ENCODE measurements at places on chromosomes 3 and 15. TPM values are rescaled to one million over a fixed set of nuclear protein-coding genes. Genes with fewer than 3 reads are reported as not detected.

The THPO gene
- not detected for total RNA-seq

DNA sequence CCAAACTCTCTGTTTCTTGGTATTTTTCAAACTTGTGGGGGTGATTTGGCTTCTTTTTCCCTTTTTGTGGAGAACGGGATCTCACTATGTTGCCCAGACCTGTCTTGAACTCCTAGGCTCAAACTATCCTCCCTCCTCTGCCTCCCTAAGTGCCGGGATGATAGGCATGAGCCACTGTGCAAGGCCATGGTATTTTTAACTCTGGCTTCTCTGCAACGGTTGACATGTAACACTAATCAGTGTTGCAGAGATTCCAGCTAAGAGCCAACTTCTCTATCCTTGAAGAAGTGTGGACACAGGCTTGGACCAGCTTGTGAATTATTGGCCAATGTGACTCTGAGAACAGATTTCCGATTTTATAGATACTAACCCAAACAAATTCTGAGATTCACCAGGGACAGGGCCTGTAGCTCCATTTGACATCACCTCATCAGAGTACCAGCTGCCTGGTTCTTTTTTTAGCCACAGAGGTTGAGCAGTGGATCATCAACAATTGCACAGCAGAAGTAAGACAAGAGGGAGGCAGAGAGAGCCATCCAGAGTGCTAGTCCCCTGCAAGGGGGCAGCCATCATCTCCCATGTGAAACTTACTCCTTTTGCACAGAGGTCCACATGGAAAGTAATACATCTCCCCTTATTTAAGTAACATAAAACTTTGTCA is 98.1 kb upstream of the SYNPR start:
- H3K27ac ChIP-seq = no peak overlapping the region
- DNase-seq = no peak
- no peak overlapping the region for H3K4me3 ChIP-seq
- H3K36me3 ChIP-seq = no peaks in the 10 kb centered on the region

DNA sequence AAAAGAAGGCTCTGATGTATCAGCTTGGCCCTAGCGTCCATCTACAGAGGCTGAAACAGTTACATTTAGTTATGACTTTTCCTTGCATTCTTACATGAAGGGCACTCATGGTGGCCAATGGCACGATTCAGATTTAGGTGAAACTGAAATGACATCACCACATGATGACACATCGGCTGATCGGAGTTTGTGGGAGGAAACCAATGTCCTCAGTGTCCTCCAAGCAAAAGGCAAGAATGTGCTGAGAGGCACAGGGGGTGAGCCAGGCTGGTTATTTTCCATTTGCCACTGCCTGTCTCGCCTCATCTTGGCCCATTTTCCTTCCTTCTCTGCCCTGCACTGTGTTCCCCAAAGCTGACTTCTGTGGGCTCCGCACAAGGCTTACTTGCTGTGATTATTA is 34.4 kb downstream of the TARS3 start:
- H3K4me3 ChIP-seq = no peak overlapping the region
- peaks cover 19% of the 10 kb centered on the region for H3K36me3 ChIP-seq
- no peaks in the 10 kb centered on the region for H3K27me3 ChIP-seq
- no peak overlapping the region for H3K27ac ChIP-seq

DNA sequence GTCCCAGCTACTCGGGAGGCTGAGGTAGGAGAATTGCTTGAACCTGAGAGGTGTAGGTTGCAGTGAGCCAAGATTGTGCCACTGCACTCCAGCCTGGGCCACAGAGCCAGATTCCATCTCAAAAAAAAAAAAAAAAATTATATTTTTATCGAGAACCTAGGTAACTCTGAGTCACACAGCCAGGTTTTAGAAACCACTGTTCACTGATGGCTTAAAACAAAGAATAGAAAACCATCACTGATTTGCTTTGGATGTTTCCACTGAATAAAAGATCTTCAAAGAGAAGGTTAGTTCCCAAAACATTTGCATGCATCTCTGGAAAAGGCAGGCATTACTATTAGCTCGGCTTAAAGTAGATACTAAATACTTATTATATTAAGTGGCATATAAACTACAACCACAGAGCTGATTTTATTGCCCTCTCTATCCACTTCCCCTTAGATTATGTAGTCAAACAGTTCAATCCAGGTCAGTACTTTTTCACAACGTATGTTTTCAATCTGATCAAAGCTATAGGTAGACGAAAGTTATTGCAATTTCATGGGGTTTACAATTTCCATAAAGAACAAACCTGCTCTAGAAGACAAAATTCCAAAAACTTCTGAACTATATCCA is 1.4 kb downstream of the B4GALT4 start:
- H3K27me3 ChIP-seq = no peaks in the 10 kb centered on the region
- no peak for DNase-seq
- H3K27ac ChIP-seq = peak overlapping the region; percentile 63
- H3K4me3 ChIP-seq = peak overlapping the region; percentile 75

The FBLN2 gene
- total RNA-seq = 0.35 TPM

DNA sequence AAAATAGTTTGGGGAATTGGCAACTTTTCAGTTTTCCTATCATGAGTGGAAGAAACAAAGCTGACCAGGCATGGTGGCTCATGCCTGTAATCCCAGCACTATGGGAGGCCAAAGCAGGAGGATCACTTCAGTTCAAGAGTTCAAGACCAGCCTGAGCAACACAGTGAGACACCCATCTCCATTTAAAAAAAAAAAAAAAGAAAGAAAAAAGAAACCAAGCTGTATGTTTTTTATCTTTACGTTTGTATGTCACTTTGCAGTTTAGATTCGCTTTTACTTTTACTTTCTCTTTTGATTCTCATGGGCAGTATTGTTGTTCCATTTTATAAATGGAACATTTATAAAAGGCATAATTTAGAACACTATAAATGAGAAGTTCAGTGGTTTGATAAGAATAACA is 31.2 kb upstream of the TNIK start:
- H3K36me3 ChIP-seq = peaks cover 13% of the 10 kb centered on the region
- no peaks in the 10 kb centered on the region for H3K27me3 ChIP-seq
- peak overlapping the region; percentile 86 for H3K27ac ChIP-seq
- DNase-seq = no peak
- peaks cover 30% of the 10 kb centered on the region for H3K4me1 ChIP-seq

DNA sequence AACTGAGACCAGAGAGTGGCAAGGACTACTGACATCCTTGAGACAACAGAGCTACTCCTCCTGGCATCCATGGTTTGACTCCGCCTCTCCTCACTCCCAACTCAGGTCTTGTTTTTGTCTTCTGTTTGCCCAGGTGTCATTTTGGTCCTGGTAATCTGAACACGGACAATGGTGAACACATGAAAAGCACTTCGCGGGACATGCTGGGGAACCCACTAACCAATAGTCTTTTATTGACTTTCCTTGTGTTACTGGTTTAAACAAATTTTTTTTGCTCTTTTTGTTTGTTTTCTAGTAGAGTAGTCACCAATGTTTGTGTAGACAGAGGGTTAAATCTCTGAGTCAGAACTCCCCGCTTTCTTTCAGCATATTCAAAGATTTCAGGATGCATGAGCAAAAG is 38.4 kb downstream of the LARP6 start:
- H3K27ac ChIP-seq = no peak overlapping the region
- no peak overlapping the region for H3K4me3 ChIP-seq
- DNase-seq = no peak
- no peaks in the 10 kb centered on the region for H3K36me3 ChIP-seq
- peaks cover 4% of the 10 kb centered on the region for H3K27me3 ChIP-seq

GRCh38 chr3:120450600-120451271 is at the start of gene FSTL1:
Gene FSTL1, minus strand, starts transcription at chr3:120450992. Its CDS starts 246 bp downstream, at chr3:120450746.
- peak within 1 kb of the TSS; percentile 72 for H3K4me3 ChIP-seq
- H3K36me3 ChIP-seq = peaks cover 4% of the 10 kb centered on the region
- H3K4me1 ChIP-seq = peaks cover 10% of the 10 kb centered on the region
- peaks cover 63% of the 10 kb centered on the region for H3K27me3 ChIP-seq
- DNase-seq = no peak

The PTX3 gene
- not detected for total RNA-seq

The WDR53 gene
- 23.1 TPM for total RNA-seq

- H3K4me3 ChIP-seq = no peak overlapping the region
- no peaks in the 10 kb centered on the region for H3K27me3 ChIP-seq
- H3K4me1 ChIP-seq = no peaks in the 10 kb centered on the region
- H3K36me3 ChIP-seq = no peaks in the 10 kb centered on the region
- H3K27ac ChIP-seq = no peak overlapping the region
Measured at GRCh38 chr15:64947211-64947610, 35.5 kb downstream of the ANKDD1A start.

GRCh38 chr15:90407871-90408317 is 19.9 kb downstream of the IQGAP1 start:
- H3K4me1 ChIP-seq = peaks cover 82% of the 10 kb centered on the region
- DNase-seq = peak; percentile 79
- peak overlapping the region; percentile 81 for H3K27ac ChIP-seq
- H3K36me3 ChIP-seq = peaks cover 56% of the 10 kb centered on the region
- H3K4me3 ChIP-seq = peak overlapping the region; percentile 63

GRCh38 chr15:40316931-40317330 is 6.6 kb upstream of the INAFM2 start:
- peaks cover 41% of the 10 kb centered on the region for H3K27me3 ChIP-seq
- no peaks in the 10 kb centered on the region for H3K36me3 ChIP-seq

- DNase-seq = no peak
- no peaks in the 10 kb centered on the region for H3K36me3 ChIP-seq
- H3K4me1 ChIP-seq = no peaks in the 10 kb centered on the region
- H3K27ac ChIP-seq = no peak overlapping the region
- H3K27me3 ChIP-seq = no peaks in the 10 kb centered on the region
Measured at GRCh38 chr3:63150880-63151279, 127.2 kb upstream of the SYNPR start.

GRCh38 chr3:89173546-89173945 is 66.1 kb downstream of the EPHA3 start:
- no peaks in the 10 kb centered on the region for H3K36me3 ChIP-seq
- H3K4me1 ChIP-seq = no peaks in the 10 kb centered on the region
- no peaks in the 10 kb centered on the region for H3K27me3 ChIP-seq
- H3K27ac ChIP-seq = no peak overlapping the region
- H3K4me3 ChIP-seq = no peak overlapping the region
- DNase-seq = no peak

The TMEM108 gene
- total RNA-seq = not detected

GRCh38 chr15:40597024-40597423 is 3.0 kb downstream of the KNL1 start:
- H3K4me3 ChIP-seq = no peak overlapping the region
- peaks cover 17% of the 10 kb centered on the region for H3K36me3 ChIP-seq
- no peak overlapping the region for H3K27ac ChIP-seq
- peaks cover 41% of the 10 kb centered on the region for H3K4me1 ChIP-seq
- DNase-seq = no peak

- H3K27me3 ChIP-seq = peaks cover 21% of the 10 kb centered on the region
- no peak overlapping the region for H3K27ac ChIP-seq
- no peaks in the 10 kb centered on the region for H3K36me3 ChIP-seq
- no peak overlapping the region for H3K4me3 ChIP-seq
Measured at GRCh38 chr3:160126051-160126450, 99.2 kb upstream of the C3orf80 start.

GRCh38 chr3:48468329-48468731 is 21.8 kb downstream of the ATRIP start:
- DNase-seq = no peak
- peaks cover 47% of the 10 kb centered on the region for H3K36me3 ChIP-seq
- peak overlapping the region; percentile 99 for H3K27ac ChIP-seq
- H3K4me3 ChIP-seq = peak overlapping the region; percentile 88

DNA sequence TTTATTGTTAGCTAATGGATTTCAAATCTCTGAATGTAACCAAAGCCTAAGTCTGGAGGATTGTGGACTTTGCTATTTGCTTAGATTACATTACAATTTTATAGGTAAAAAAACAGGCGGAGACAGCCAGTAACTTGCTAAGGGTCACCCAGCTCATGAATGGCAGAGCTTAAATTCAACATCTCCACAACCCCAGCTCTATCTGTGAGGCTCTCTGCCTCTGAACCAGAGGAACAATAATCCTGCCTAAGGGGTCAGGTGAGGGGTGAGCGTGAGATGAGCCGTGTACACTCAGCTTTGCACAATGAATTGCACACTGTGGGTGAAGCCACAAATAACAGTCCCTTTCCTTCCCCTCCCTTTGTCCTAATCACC is 69.8 kb upstream of the SPATA12 start:
- no peak for DNase-seq
- H3K4me1 ChIP-seq = peaks cover 24% of the 10 kb centered on the region
- no peak overlapping the region for H3K4me3 ChIP-seq
- H3K36me3 ChIP-seq = peaks cover 2% of the 10 kb centered on the region
- peaks cover 33% of the 10 kb centered on the region for H3K27me3 ChIP-seq

The CAPN3 gene
- total RNA-seq = 3.6 TPM

GRCh38 chr3:144879701-144880100 is 908.1 kb downstream of the DIPK2A start:
- H3K27me3 ChIP-seq = no peaks in the 10 kb centered on the region
- no peak for DNase-seq
- no peak overlapping the region for H3K4me3 ChIP-seq
- no peaks in the 10 kb centered on the region for H3K4me1 ChIP-seq
- H3K27ac ChIP-seq = no peak overlapping the region
- no peaks in the 10 kb centered on the region for H3K36me3 ChIP-seq

The XYLB gene
- 5.2 TPM for total RNA-seq

GRCh38 chr3:184073621-184074020 is 20.8 kb downstream of the HTR3C start:
- H3K4me1 ChIP-seq = no peaks in the 10 kb centered on the region
- no peak for DNase-seq
- no peak overlapping the region for H3K27ac ChIP-seq
- H3K4me3 ChIP-seq = no peak overlapping the region
- H3K27me3 ChIP-seq = peaks cover 9% of the 10 kb centered on the region
- peaks cover 1% of the 10 kb centered on the region for H3K36me3 ChIP-seq

- H3K27ac ChIP-seq = no peak overlapping the region
- no peaks in the 10 kb centered on the region for H3K4me1 ChIP-seq
- no peaks in the 10 kb centered on the region for H3K36me3 ChIP-seq
- no peak overlapping the region for H3K4me3 ChIP-seq
Measured at GRCh38 chr15:87846746-87847145, 409.8 kb downstream of the NTRK3 start.

- no peaks in the 10 kb centered on the region for H3K4me1 ChIP-seq
- H3K27me3 ChIP-seq = no peaks in the 10 kb centered on the region
- no peak overlapping the region for H3K4me3 ChIP-seq
Measured at GRCh38 chr3:85783291-85783690, 824.5 kb downstream of the CADM2 start.

The ADAM10 gene
- 141 TPM for total RNA-seq

The PRTG gene
- not detected for total RNA-seq

- peaks cover 6% of the 10 kb centered on the region for H3K27me3 ChIP-seq
- H3K4me1 ChIP-seq = peaks cover 3% of the 10 kb centered on the region
- no peak overlapping the region for H3K4me3 ChIP-seq
Measured at GRCh38 chr15:69853544-69853951, 244.2 kb downstream of the TLE3 start.

- peak overlapping the region; percentile 42 for H3K27ac ChIP-seq
- H3K4me1 ChIP-seq = peaks cover 15% of the 10 kb centered on the region
- H3K4me3 ChIP-seq = no peak overlapping the region
- H3K36me3 ChIP-seq = no peaks in the 10 kb centered on the region
- peaks cover 42% of the 10 kb centered on the region for H3K27me3 ChIP-seq
Measured at GRCh38 chr3:8629151-8630021, 15.2 kb downstream of the SSUH2 start.

GRCh38 chr15:47955021-47955420 is 165.8 kb upstream of the SLC24A5 start:
- peaks cover 7% of the 10 kb centered on the region for H3K4me1 ChIP-seq
- no peak overlapping the region for H3K27ac ChIP-seq
- H3K27me3 ChIP-seq = peaks cover 29% of the 10 kb centered on the region
- H3K4me3 ChIP-seq = no peak overlapping the region
